ENCODE measurements at places on chromosomes 12 and 14.

GRCh38 chr14:24690492-24690891, 56.5 kb upstream of the GZMB start:
- no peak overlapping the region for H3K4me3 ChIP-seq
- H3K27me3 ChIP-seq, result peaks cover 4% of the 10 kb centered on the region
- no peak overlapping the region for H3K27ac ChIP-seq
- H3K36me3 ChIP-seq, result no peaks in the 10 kb centered on the region
- no peak for DNase-seq
- H3K4me1 ChIP-seq, result peaks cover 30% of the 10 kb centered on the region

GRCh38 chr12:121132601-121133481, at the start of gene P2RX7:
Gene P2RX7, plus strand, starts transcription at chr12:121132876. Its CDS starts 95 bp downstream, at chr12:121132971.
- H3K27ac ChIP-seq, result no peak within 1 kb of the TSS
- no peaks in the 10 kb centered on the region for H3K36me3 ChIP-seq
- H3K27me3 ChIP-seq, result peaks cover 57% of the 10 kb centered on the region
- H3K4me1 ChIP-seq, result peaks cover 4% of the 10 kb centered on the region

DNA sequence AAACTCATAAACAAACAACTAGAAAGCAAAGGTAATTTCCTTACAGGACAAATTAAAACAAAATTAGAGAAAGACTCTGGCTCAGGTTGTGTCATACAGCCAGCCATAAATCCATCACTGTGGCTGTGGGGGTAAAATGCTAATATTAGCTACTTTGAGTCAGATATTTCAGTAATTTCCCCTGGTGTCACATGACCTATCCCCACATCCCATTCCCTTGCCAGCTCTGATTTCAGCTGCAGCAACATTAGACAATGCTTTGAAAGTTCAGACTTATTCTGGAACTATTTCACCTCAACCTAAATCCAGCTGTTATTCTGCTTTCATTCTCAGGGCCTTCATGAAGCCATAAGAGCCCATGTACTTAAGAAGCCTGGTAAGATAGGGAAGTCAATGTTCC, 55.3 kb downstream of the RPL10L start:
- H3K36me3 ChIP-seq, result no peaks in the 10 kb centered on the region
- H3K4me3 ChIP-seq, result no peak overlapping the region
- H3K27ac ChIP-seq, result no peak overlapping the region
- peaks cover 3% of the 10 kb centered on the region for H3K4me1 ChIP-seq

DNA sequence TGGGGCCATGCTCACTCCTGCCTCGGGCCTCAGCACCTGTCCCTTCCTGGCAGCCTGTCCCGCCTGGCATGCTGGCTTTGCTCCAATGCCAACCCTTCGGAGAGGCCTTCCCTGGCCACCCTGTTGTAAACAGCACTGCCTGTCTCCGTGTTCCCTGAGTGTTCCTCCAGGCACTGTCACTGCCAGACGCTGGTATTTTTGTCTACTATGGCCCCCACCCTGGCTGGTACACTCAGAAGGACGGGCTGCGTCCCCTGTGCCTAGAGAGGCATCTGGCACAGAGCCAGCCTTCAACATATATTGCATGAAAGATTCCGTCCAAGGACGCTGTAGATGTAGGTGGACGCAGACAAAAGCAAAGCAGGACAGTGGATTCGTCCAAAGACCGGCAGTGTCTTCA, 2.7 kb upstream of the ASPG start:
- H3K4me3 ChIP-seq, result no peak overlapping the region
- no peak for DNase-seq
- no peak overlapping the region for H3K27ac ChIP-seq
- H3K36me3 ChIP-seq, result no peaks in the 10 kb centered on the region
- H3K27me3 ChIP-seq, result peaks cover 26% of the 10 kb centered on the region
- H3K4me1 ChIP-seq, result peaks cover 7% of the 10 kb centered on the region

DNA sequence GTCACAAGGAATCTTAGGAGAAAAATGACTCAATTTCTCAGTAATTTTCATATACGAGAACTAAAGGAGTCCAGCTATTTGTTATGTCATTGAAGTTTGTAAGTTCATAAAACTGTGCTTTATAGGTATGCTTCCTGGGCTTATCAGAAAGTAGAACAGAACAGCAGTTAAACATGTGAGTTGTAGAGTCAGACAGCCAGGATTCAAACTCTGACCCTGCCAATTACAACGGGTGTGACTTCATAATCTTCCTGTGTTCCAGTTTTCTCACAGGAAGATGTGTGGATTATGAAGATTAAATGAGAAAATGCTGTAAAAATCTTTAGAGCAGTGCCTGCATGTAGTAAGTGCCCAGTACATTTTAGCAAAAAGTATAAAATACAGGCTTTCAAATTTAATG, 8.9 kb downstream of the TRIM9 start:
- no peaks in the 10 kb centered on the region for H3K36me3 ChIP-seq
- H3K27me3 ChIP-seq, result peaks cover 32% of the 10 kb centered on the region
- DNase-seq, result no peak
- H3K4me3 ChIP-seq, result no peak overlapping the region

DNA sequence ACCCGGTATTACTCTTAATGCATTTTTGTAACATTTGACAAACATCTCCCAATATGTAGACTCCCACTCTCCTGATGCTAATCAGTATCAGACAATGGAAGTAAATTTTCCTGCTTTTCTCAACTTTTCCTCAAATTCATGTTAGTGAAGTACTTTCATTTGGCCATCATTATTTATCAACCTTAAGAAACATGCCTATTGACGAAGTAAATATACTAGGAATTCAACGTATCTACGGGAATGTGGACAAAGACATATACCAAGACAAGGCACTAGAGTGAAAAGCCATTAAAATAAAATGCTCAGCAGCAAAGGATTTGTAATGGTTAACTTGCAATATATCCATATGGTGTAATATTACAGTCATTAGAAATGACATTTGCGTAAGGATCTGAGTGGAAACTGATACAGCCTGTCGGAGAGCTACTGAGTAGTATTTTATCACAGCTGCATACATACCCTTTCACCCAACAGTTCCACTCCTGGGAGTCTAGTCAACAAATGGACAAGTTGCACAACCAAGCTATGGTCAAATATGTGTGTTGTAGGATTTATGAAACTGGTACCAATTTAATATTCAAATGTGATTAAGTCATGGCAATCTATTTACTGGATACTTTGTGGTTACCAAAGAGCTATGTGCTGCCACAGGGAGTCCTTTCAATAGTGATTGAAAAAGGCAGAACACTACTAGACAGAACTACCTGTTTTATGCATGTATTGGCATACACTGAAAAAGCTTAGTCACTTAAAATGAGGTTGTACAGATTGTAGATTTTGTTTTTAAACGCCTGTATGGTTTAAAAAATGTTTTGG, 26.5 kb downstream of the NUDT4 start:
- peaks cover 12% of the 10 kb centered on the region for H3K4me1 ChIP-seq
- peak overlapping the region; percentile 19 for H3K27ac ChIP-seq
- DNase-seq, result no peak
- no peak overlapping the region for H3K4me3 ChIP-seq
- H3K27me3 ChIP-seq, result no peaks in the 10 kb centered on the region

DNA sequence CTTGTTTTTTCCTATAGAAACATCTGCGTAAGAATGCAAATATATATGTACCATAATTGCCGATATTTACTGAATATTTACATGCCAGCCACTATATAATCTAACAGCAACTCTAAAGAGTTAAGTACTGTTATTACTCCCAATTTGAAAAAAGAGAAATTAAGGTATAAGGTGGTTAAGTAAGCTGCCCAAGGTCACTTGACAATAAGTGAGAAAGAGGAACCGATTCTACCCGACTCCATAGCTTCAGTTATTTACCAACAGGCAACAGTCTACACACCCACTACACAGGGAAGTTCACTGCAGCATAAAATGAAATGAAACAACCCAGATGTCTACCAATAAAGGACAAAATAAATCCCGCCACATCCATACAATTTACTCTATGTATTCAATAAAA, 1.1 kb downstream of the MIS18BP1 start:
- H3K27me3 ChIP-seq, result no peaks in the 10 kb centered on the region
- H3K4me1 ChIP-seq, result peaks cover 8% of the 10 kb centered on the region
- no peaks in the 10 kb centered on the region for H3K36me3 ChIP-seq
- peak overlapping the region; percentile 92 for H3K4me3 ChIP-seq
- peak overlapping the region; percentile 49 for H3K27ac ChIP-seq

- no peaks in the 10 kb centered on the region for H3K27me3 ChIP-seq
- H3K4me1 ChIP-seq, result no peaks in the 10 kb centered on the region
- no peak overlapping the region for H3K27ac ChIP-seq
- no peaks in the 10 kb centered on the region for H3K36me3 ChIP-seq
- H3K4me3 ChIP-seq, result no peak overlapping the region
- no peak for DNase-seq
Observed at GRCh38 chr12:33575346-33575745, 135.7 kb upstream of the SYT10 start.

DNA sequence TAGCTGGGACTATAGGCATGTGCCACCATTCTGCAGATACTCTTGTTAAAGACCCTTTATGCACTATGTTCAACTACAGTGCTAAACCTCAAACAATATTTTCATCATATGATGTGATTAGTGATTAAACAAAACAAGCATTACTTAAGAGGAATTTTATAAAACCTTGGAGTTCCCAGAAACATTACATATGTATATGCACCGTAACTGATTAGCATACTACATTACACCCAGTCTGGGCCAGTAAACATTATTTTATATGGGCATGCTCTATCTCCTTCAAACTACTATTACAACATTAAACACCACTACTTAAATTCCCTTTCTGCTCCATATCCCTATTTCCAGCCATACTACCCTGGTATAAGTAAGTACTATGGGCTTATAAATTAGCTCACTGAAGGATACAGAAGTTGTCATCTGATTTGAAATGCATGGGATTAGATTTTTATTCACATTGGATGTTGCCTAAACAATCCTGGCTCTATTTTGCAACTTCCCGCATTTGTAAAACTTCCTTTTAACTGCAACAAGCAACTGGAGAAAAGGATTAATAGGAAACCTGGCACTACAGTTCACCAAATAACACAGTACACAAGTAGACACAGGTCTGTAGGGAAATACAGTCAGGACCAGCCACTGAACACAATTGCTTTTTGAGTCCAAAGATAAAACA, 205.8 kb downstream of the MED13L start:
- no peaks in the 10 kb centered on the region for H3K36me3 ChIP-seq
- H3K4me1 ChIP-seq, result peaks cover 11% of the 10 kb centered on the region
- no peak overlapping the region for H3K27ac ChIP-seq
- no peak overlapping the region for H3K4me3 ChIP-seq

DNA sequence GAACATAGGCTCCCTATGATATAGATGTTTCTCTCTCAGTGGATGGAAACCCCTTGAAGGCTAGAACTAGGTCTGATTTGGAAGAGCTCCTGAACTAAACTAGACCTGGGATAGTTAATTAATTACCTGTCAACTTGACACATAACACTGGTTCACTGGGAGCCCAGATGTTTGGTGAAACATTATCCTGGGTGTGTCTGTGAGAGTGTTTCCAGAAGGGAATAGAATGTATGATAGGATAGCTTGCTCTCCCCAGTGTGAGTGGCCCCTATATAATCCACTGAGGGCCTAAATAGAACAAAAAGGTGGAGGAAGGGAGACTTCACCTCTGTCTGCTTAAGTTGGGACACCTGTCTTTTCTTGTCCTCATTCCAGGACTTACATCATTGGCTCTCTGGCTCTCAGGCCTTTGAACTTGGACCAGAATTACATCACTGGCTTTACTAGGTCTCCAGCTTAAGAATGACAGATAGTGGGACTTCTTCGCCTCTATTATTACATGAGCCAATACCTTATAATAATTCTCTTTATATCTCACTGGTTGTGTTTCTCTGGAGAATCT, 194.1 kb downstream of the KTN1 start:
- H3K36me3 ChIP-seq, result no peaks in the 10 kb centered on the region
- peaks cover 7% of the 10 kb centered on the region for H3K4me1 ChIP-seq
- H3K27me3 ChIP-seq, result no peaks in the 10 kb centered on the region
- no peak for DNase-seq
- no peak overlapping the region for H3K4me3 ChIP-seq
- no peak overlapping the region for H3K27ac ChIP-seq

- peaks cover 57% of the 10 kb centered on the region for H3K36me3 ChIP-seq
- H3K4me1 ChIP-seq, result no peaks in the 10 kb centered on the region
- DNase-seq, result no peak
Observed at GRCh38 chr14:37834275-37834674, 238.8 kb downstream of the TTC6 start.

GRCh38 chr14:33163600-33163999, 224.9 kb downstream of the NPAS3 start:
- peaks cover 41% of the 10 kb centered on the region for H3K27me3 ChIP-seq
- no peak overlapping the region for H3K27ac ChIP-seq
- no peak overlapping the region for H3K4me3 ChIP-seq
- no peaks in the 10 kb centered on the region for H3K36me3 ChIP-seq
- no peak for DNase-seq
- no peaks in the 10 kb centered on the region for H3K4me1 ChIP-seq

DNA sequence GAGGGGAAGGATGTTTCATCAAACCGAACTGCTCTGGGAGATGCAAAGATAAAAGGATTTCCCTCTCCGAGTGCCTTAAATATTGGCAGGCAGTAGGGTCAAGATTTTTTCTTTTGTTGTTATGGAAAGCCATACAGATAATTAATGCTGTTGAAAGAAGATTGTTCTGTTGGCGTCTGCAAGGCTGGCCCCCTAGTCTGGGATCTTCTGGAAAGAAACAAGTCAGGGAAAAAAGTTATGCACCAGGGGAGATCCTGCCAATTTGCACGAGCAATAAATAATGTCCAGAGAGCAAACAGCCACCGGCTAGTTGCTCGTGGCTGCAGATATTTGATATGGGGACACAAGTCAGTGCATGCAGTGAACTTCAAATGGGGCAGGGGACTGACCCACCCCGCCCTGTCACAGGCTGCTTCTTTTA, 202.1 kb upstream of the MYL2 start:
- no peaks in the 10 kb centered on the region for H3K27me3 ChIP-seq
- no peak overlapping the region for H3K27ac ChIP-seq
- H3K36me3 ChIP-seq, result peaks cover 9% of the 10 kb centered on the region
- no peak overlapping the region for H3K4me3 ChIP-seq

DNA sequence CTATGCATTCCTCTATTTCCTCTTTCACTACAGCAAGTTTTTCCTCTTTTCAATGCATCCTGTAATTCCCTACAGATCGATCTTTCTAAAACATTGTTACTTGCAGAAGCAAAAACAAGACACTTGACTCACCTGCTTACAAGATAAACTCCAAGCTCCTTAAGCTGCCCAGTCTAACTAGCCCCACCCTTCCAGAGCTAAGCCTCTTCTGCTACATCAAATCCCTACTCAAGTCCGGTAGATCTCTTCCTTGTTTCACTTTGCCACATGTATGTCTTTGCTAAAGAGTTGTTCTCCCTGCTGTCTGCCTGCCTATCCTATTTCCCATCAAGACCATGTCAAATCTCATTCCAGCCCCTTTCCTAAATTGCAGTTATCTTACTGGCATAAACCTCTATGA, 724.8 kb downstream of the C12orf50 start:
- no peaks in the 10 kb centered on the region for H3K36me3 ChIP-seq
- no peak overlapping the region for H3K4me3 ChIP-seq
- H3K4me1 ChIP-seq, result no peaks in the 10 kb centered on the region
- H3K27me3 ChIP-seq, result no peaks in the 10 kb centered on the region
- H3K27ac ChIP-seq, result no peak overlapping the region
